ENCODE measurements at places on chromosomes 5 and 9.

DNA sequence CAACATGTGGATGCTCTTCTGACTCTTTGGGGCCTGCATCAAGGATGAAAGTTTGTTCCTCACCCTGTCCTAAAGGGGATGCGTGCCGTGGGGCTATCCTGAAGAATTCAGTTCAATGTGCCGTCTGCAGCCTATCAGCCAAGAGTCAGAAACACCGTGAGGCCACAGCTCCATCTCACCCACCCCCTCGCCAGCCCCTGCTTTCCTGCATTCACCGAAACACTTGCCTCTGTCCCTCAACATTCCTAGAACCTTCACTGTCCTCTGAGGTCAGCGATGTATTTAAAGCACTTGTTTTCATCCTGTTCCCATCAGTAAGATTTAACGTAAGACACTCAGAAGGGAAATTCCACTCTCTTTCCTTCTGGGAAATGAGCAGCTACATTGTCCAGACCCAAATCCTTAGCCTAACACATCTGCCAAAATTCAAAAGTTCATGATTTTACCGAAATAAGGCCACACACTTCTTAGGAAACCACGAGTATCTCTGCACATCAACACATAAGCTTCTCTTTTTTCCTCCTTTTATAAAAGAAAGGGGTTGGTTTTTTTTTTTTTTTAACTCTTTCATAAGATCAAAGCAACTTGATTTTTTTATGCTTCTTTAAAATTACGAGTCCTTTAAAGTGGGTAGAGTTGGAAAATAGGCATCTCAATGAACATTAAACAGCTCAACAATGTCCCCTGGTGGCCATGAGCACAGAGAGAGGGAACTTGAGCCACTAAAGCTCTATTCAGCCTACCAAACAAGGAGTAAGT, 100.7 kb downstream of the SUSD1 start:
- DNase-seq, result peak; percentile 62

DNA sequence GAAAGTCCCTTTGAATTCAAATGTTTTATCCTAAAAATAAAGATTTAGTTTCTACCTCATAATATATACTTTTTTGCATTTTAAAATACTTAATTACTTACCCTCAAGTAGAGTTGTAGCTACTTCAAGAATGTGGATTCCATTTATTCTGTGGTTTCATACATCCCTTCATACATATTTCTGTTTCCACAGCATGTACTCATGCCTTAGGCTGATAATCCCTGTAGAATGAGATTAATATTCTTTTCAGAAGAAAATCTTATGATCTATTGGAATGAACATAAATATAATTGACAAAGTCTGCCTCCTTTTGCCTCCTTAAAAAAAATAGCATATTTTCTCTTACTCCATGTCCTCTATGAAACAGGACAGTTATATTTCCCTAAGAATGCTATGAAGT, 465.7 kb downstream of the DTWD2 start:
- no peak for DNase-seq

DNA sequence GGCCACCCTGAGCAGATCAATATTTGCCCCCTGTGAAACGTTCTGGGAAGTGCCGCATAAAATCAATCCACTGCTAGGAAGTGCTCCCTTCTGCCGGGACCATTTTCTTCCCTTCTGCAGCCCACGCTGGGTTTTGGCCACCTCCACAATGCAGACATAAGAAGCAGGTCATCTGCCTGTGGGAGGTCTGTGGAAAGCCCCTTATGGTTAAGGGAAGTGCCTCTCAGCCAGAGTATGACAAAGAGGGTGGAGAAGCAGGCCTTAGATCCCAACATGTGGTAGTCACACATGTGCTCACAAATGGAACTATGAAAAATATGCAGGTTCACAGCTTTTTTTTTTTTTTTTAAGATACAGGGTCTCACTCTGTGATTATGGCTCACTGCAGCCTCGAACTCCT, 82.8 kb downstream of the SLC1A3 start:
- peak; percentile 30 for DNase-seq

GRCh38 chr5:107146901-107147300, 523.8 kb downstream of the EFNA5 start:
- no peak for DNase-seq

- no peak for DNase-seq
These were observed 10.6 kb upstream of the MAP1B start for GRCh38 chr5:72096602-72097188.

GRCh38 chr9:134624621-134625181, 16.9 kb upstream of the COL5A1 start:
- no peak for DNase-seq

DNA sequence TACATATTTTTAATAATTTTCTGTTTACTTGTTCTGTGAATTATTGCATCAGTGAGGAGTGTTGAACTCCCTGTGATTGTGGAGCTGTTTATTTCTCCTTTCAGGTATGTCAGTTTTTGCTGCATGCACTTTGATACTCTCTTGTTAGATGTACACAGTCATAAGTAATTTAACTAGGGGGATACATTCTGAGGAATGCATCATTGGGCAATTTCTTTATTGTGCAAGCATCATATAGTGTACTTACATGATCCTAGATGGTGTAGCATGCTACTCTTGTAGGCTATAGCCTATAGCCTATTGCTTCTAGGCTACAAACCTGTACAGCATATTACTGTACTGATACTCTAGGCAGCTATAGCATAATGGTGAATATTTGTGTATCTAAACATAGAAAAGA, 9.5 kb downstream of the DENND4C start:
- no peak for DNase-seq

GRCh38 chr5:38743562-38743961, 102.2 kb upstream of the OSMR start:
- DNase-seq, result no peak

DNA sequence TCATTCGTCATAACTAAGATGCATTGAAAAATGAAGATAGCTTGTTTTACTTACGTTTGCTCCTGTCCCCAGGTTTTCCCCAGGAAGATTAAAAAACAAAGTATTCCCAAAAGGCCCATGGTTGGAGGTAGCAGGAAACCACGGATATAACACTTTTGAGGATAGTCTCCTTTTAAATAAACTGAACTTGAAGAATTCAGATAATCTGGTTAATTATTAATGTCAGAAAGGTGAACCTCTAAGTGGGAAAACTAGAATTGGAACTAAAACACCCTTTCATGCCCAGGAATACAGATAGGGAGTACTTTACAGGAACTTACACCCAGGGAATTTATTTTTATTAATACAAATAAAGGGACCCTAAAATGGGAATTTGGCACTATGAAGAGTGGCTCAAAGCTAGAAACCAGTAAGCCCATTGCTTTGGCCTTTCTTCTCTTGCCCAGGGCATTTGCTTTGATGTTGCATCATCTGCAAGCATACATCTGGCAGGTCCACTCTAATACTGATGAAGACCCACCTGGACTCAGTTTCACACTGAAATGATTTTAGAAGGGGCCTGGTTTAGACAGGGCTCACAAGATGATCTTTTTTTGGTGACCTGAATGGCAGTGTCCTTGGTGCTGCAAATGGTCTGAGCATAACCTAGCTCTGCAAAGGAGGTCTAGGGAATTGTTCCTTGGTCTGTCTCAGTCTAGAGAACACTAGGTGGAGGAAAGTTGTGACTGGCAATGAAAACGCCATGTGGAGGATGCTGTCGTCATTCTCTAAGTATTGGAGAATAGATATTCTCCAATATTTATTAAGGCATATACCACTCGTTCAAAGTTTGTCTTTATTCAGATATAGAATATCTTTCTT, at the start of gene C5:
TSS of gene C5 (minus strand) at position 148 of the 861 bp plus-strand sequence. CDS start at position 119, 29 bp downstream.
- no peak for DNase-seq

DNA sequence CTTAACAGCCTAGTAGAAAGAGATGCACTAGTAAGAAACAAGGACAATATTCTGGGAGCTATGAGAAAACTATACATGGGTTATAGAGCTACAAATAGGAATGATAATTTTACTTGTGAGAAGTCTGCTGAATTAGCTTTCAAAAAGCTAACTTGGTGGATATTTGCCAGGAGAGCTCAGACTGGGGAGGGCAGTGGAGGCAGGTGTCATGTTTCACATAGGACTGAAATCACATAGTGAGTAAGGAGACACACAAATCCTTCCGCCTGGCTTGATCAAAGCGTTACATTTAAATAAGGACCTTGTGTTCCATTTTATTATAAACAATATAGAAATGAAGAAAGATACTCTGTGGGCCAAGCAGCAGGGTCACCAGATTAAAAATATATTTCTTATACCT, 235.0 kb downstream of the ISL1 start:
- DNase-seq, result no peak

DNA sequence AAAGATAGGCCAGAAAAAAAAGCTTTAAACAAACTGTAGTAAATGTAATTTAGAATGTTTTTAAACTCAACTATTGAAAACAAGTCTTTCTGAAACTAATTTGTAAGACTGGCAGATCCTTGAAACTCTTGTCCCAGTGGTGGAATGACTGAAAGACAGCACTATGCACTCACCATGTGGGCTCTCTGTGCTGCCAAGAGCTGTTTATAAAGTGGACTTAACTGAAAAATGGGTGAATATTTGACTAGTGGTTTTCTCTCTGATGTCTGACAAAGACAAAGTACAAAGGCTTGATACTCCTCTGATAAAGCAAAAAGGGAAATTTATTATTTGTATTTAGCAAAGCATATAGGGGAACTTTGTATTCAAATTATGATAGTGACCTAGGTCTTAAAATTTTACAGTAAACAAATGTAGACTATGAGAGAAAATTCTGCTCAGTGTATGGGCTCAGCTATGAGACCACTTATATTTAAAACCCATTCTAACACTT, 635.4 kb downstream of the NR2F1-AS1 start:
- no peak for DNase-seq

GRCh38 chr5:159057996-159058395, 41.7 kb downstream of the EBF1 start:
- no peak for DNase-seq

DNA sequence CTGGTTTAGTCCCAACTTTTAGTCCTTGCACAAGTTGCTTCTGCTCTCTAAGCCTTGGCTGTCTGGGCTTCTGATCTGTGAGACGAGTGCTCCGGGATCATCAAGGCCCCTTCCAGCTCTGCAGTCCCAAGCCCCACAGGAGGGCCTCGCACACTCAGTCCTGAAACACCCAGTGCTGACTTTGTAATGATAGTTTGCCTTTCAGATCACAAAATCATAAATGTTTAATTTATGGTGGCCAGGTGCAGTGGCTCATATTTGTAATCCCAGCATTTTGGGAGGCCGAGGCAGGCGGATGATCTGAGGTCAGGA, 95.9 kb upstream of the SLC25A48 start:
- DNase-seq, result no peak

DNA sequence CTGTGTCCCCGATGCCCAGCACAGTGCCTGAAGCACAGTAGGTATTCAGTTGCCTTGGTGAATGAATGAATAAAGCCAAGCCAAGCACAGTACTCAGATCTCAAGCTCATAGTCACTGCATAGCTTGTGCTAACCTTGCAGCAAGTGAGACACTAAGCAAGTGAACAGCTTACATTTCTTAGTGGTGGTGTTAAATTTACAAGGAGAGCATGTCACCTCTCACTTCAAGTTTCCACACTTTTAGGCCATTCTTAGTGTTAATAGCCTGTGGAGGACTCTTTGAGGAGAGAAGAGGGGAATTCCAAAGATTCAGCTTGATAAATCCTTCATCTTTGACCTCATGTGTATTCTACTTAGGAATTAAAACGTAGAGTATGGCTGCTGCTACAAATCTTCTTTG, 104.7 kb downstream of the C9orf152 start:
- DNase-seq, result no peak

DNA sequence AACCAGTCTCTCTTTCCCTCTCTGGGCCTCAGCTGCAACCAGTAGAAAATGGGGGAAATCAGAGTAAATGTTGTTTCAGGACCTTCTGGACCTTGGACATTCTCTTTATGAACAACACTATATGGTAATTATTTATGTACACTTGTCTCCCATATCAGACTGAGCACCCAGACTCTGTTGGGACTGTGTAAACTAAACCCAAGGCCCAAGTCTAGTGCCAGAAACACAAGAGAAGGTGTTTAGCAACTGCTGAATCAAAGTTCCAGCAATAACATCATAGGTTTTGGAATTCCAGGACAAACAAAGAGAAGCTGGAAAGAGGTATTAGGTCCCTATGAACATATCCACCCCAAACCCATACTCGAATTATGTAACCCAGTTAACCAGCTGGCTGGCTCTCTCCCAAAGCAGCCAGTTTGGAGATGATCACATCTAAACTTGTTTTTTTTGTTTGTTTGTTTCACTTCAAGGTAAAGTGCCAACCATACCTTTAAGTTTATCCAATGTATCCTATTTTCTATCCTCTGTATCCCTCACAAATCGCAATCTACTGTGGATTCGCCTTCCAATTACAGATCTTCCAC, 1.9 kb upstream of the RNF38 start:
- DNase-seq, result no peak

- no peak for DNase-seq
These were observed 384 bp downstream of the COL5A1 start for GRCh38 chr9:134641990-134642384.

GRCh38 chr5:143664623-143665022, 147.3 kb upstream of the HMHB1 start:
- no peak for DNase-seq

DNA sequence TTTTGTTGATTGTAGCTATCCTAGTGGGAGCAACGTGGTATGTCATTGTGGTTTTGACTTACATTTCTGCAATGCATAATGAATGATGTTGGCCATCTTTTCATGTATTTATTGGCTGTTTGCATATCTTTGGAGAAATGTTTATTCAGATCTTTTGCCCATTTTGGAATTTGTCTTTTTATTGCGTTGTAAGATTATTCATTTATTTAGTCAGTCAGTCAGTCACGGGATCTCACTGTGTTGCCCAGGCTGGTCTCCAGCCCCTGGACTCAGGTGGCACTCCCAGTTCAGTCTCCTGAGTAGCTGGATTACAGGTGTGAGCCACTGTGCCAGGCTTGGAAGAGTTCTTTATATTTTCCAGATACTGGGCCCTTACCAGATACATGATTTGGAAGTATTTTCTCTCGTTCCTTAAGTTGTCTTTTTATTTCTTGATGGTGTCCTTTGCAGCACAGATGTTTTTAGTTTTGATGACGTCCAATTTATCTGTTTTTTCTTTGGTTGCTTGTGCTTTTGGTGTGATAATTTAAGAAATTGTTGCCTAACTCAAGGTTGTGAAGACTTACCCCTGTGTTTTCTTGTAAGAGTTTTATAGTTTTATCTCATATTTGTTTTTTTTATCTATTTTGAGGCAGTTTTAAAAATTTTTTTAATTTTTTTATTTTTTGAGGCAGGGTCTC, 67.1 kb downstream of the EHMT1 start:
- no peak for DNase-seq

DNA sequence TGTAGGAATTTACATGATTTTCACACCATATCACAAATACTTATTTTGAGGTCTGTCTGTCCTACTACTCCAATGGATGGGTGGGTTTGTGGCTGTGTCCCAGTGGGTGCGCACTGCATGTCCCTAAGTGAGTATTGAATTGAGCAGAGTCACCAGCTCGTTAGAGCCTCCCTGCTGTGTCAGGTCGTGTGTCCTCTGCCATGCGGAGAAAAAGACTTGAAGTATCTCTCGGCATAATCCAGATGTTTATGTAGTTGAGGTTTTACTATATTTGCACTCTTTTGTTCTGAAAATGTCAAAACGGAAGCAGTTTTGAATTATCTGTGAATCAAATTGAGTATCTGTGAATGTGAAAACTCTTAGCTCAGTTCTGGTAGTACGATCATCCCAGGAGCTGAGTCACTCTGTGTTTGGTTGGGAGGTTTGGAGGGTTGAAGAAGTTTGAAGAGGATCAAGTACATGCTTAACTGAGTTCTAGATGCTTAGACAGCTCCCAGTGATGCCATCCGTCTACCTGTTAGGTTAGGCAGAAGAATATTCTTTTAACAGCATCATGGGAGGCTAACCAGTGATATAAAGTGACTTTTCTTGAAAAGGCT, 194.2 kb downstream of the TENT4A start:
- no peak for DNase-seq

GRCh38 chr5:148840531-148840930, 14.1 kb downstream of the ADRB2 start:
- DNase-seq, result no peak
